ENCODE measurements at places on chromosomes 7 and 10. TPM values are rescaled to one million over a fixed set of nuclear protein-coding genes. Genes with fewer than 3 reads are reported as not detected.

Gene TRPV5
- not detected for total RNA-seq

Gene TAS2R5
- total RNA-seq: 2.4 TPM

GRCh38 chr7:54712820-54713219 lies 46.2 kb downstream of the SEC61G start:
- no peak for DNase-seq

DNA sequence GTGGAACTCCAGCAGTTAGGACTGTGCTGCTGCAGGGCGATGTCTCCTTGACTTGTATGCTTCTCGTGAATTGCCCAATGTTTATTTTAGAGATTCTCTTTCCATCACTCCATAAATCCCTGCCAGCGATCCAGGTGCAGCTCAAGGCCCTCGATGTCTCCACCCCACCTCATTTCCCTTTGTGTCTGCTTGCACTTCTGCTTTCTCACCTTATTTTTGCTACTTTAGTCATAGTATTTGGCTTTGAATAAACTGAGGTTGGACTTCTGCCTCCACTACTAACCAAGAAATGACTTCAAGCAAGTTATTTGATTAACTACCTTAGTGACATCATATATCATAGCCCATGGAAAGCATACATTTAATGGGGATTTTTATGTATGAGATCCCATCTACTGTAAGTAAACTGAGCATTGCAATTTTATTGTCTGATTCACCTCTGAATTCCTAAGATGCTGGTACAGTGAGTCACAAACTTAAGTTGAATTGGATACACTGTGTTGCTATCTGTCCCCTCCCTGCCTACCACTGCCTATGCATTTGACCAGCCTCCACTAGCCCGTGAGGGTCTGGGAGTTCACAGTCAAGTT lies 255.8 kb downstream of the ABCA13 start:
- DNase-seq: no peak

- DNase-seq: no peak
Measured at GRCh38 chr7:69434398-69434815, 163.9 kb upstream of the AUTS2 start.

DNA sequence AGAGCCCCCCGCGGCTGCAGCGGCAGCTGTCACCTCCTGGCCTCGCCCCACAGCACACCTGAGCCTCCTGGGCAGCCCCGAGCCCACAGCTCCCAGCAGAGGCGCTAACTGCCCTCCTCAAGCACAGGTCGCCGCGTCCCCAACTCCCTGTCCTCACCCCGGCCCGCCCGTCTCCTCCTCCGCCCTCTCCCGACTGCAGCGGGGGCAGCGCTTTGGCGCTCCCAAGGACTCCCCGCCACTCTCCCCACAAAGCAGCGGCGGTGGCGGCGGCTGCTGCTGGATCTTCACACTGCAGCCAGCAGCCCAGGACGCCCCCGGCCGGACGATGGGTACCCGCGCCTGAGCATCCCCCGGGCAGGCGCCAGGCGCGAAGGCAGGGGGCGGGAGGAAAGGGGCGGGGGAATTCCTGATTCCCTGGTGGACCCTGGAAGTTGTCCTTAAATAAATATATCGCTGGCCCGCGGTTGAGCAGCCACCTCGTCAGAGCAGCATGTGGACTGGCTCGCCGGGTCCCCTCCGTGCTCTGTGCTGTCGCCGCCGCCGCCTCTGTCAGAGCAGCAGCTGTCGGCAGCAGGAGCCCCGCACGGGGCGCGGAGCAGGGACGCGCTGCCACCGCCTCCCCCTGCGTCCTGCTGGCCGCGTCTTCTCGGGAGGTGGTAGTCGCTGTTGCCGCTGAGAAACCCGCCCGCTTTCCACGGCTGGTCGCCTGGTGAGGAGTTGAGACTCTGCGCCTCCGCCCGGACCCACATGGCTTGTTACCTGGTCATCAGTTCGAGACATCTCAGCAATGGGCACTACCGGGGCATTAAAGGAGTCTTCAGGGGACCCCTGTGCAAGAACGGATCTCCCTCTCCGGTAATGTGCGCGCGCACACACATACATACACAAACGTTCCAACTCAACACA lies at the start of gene ZNF804B:
ZNF804B (plus strand) TSS at position 471 of the 906 bp plus-strand sequence; CDS start at position 748, 277 bp downstream.
- no peak for DNase-seq

GRCh38 chr7:106126170-106126938 lies 14.2 kb upstream of the SYPL1 start:
- DNase-seq: no peak

- no peak for DNase-seq
Measured at GRCh38 chr7:149130572-149131198, 4.6 kb upstream of the ZNF425 start.
